ENCODE measurements at places on chromosomes 3 and 15.

- DNase-seq = no peak
These were observed 151.0 kb downstream of the OXSM start for GRCh38 chr3:25940935-25941334.

GRCh38 chr3:193347521-193348501 is 30.7 kb downstream of the ATP13A5 start:
- no peak for DNase-seq

- DNase-seq = no peak
These were observed 12.4 kb downstream of the PIF1 start for GRCh38 chr15:64813075-64813474.

GRCh38 chr15:96894659-96895058 is 564.2 kb downstream of the NR2F2 start:
- no peak for DNase-seq

- no peak for DNase-seq
These were observed 2.0 kb upstream of the EFCC1 start for GRCh38 chr3:128999102-128999501.

GRCh38 chr3:29064085-29064484 is 216.8 kb upstream of the RBMS3 start:
- DNase-seq = no peak

DNA sequence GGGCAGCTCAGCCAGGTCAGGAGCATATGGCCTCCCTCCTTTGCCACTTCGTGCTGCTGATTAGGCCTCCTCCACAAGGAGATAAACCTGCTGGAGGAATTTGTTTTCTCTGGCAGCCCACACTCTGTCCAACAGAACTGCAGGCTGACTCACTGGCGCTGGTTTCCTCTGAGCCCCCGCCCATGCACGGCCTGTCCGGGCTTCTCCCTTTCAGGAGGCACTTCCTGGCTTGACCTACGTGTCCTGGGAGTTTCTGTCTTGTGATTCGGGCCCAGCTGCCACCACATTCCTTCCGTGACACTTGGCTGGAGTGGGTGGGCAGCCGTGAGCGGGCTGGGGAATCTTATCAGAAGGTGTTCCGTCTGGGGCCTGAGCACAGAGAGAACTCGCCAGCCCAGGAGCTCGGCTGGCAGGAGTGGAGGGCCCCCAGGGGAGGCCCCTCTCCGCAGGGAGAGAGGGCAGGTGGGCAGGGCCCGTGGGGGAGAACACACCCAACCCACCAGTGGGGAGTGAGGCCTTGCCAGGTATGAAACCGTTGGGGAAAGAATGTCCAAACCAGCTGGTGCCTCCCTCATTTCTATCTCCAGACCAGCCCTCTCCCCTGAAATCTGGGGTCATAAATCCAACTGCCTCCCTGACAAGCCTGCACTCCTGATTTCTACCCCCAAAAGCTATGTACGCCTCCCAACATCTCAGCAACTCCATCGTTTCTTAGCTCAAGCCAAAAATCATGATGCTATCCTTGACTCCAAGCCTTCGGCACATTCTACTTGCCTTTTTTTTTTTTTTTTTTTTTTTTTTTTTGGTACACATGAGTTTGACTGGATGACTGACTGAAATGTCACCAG is 110.6 kb upstream of the MEF2A start:
- DNase-seq = peak; percentile 99

GRCh38 chr3:105827959-105828358 is 40.9 kb downstream of the CBLB start:
- peak; percentile 69 for DNase-seq

DNA sequence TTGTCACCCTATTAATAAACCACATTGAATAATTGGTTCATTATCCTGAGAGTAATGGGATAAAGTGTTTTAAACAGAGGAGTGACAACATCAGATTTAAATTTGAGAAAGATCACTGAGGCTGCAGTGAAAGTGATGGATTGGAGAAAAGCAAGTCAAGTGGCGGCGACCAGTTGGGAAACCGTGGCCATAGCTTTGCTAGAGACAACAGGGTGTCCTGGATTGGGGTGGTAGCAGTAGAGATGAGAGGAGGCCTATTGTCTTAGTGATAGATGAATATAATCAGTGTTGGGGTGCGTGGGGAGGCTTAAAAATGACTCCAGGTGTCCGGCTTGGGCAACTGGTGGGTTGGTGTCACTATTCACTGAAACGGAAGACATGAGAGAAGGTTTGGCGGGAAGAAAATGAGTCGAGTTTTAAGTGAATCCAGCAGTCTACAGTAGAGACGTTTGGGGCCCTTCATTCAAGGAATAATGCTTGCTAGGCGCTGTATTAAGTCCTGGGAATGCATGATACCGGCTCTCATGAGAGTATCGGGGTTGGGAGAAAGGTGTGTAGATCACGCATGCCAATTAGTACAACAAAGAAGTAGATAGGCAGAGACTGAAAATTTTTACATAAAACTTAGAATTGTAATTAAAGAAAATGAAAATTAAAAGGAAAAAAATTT is 819 bp downstream of the NEK4 start:
- DNase-seq = no peak

DNA sequence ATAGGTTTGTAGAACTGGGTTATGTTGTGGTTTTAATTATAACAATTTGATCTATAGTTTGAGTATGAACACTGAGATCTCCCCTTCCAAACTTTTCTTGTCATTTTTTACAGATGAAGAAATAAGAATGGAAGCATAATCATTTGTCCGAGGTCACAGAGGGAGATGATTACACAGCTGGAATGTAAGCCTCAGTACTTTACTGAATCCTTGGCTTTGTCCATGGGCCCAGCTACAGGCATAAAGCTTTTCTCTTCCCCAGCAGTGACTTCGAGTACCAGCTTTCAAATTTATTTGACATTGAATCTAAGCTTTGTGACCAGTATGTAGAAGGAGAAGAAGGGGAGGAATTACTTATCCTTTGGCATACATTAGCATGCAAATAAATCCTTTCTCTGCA is 80.9 kb upstream of the DCBLD2 start:
- no peak for DNase-seq

- no peak for DNase-seq
These were observed 401.7 kb upstream of the CDIN1 start for GRCh38 chr15:36177590-36178302.

- no peak for DNase-seq
These were observed 835.3 kb upstream of the CFAP20DC start for GRCh38 chr3:59885101-59885500.

- DNase-seq = no peak
These were observed 1068.6 kb upstream of the CADM2 start for GRCh38 chr3:83890039-83890762.

GRCh38 chr3:26105261-26105660 is 315.4 kb downstream of the OXSM start:
- no peak for DNase-seq

- no peak for DNase-seq
These were observed 287.0 kb downstream of the SI start for GRCh38 chr3:164791263-164791662.

GRCh38 chr3:27279123-27279522 is 90.1 kb downstream of the NEK10 start:
- no peak for DNase-seq

All from inflammatory macrophage treated with lipopolysaccharide for 1 hour (primary cell).